ENCODE measurements at places on chromosomes 2 and 18. TPM values are rescaled to one million over a fixed set of nuclear protein-coding genes. Genes with fewer than 3 reads are reported as not detected.

Gene GPR55
- total RNA-seq: 11.6 TPM

DNA sequence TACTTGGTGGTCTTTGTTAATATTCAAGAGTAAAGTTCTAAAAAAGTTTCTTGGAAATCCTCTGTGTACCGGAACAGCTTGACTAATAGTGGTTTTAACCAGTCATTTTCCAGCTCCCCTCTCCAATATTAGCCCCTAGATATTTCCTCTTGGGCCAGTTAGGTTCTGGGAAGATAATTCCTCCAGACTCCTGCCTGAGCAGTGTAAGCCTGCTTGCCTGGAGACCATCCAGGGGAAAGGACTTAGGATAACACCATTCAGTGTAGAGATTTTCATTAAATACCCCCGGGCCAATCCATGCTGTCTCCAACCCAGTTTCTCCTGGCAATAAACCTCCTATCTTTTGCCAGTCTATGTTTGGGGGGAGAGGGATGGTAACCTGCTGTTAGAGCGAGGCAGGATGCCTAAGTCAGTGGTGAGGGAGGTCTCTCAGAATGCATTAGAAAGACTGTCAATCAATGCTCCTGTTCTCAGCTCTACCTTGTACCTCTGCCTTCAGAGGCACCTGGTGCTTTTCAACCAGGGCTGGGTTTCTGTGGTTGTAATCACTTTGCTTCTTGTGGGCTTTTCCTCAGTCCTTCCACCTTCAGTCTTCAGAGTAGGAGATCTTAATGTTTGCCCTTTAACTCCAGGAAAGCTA is 186.4 kb downstream of the RNF152 start:
- H3K4me3 ChIP-seq: no peak overlapping the region
- no peak for DNase-seq
- H3K27ac ChIP-seq: no peak overlapping the region

- peaks cover 43% of the 10 kb centered on the region for H3K4me1 ChIP-seq
- H3K4me3 ChIP-seq: peak overlapping the region; percentile 32
- peak overlapping the region; percentile 95 for H3K27ac ChIP-seq
- peak; percentile 92 for DNase-seq
- no peaks in the 10 kb centered on the region for H3K27me3 ChIP-seq
Measured at GRCh38 chr2:86785456-86785855, 5.3 kb downstream of the CD8A start.

- no peaks in the 10 kb centered on the region for H3K4me1 ChIP-seq
- H3K27me3 ChIP-seq: no peaks in the 10 kb centered on the region
Measured at GRCh38 chr2:233464056-233464455, 102.5 kb downstream of the USP40 start.

DNA sequence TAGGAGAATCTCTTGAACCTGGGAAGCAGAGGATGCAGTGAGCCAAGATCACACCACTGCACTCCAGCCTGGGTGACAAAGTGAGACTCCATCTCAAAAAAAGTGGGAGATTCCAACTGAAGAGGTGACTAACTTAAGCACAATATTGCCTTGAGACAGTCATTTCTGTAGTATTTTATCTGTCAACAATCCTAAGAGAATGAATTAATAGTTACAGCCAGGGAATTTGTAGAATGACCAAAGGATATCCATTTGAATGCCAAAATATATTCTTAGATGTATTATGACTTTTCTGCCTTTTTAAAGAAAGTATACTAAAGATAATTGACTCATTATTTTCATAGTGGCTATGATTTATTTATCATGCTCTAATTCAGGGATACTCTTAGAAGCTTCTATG is 40.7 kb upstream of the CCDC150 start:
- no peak for DNase-seq
- H3K27me3 ChIP-seq: peaks cover 5% of the 10 kb centered on the region
- H3K4me3 ChIP-seq: no peak overlapping the region
- no peaks in the 10 kb centered on the region for H3K36me3 ChIP-seq

- DNase-seq: no peak
- no peaks in the 10 kb centered on the region for H3K4me1 ChIP-seq
- no peak overlapping the region for H3K4me3 ChIP-seq
- H3K27me3 ChIP-seq: no peaks in the 10 kb centered on the region
Measured at GRCh38 chr18:25281556-25281955, 70.4 kb downstream of the ZNF521 start.

GRCh38 chr2:71592181-71592711 is 138.9 kb downstream of the DYSF start:
- no peaks in the 10 kb centered on the region for H3K36me3 ChIP-seq
- H3K4me1 ChIP-seq: no peaks in the 10 kb centered on the region
- H3K27ac ChIP-seq: no peak overlapping the region
- H3K27me3 ChIP-seq: no peaks in the 10 kb centered on the region
- no peak for DNase-seq
- no peak overlapping the region for H3K4me3 ChIP-seq

DNA sequence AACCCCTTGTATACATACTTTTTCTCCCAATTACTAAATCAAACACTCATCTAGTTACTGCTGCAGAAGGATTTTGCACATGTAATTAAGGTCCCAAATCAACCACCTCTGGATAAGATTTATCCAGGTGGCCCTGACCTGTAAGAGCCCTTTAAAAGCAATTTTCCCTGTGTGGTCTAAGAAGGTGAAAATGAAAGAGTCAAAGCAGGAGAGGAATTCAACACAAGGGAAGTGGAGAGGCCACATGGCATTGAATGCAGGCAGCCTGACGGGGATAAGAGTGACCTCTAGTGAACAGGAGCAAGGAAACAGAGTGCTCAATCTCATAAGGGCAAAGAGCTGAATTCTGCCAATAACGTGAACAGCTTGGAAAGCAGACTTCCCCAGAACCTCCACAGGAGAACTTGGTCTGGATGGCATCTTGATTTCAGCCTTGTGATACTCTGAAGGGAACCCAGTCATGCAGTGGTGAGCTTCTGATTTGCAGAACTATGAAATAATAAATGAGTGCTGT is 27.2 kb downstream of the PPP3R1 start:
- no peaks in the 10 kb centered on the region for H3K36me3 ChIP-seq
- peaks cover 49% of the 10 kb centered on the region for H3K4me1 ChIP-seq
- no peaks in the 10 kb centered on the region for H3K27me3 ChIP-seq
- H3K27ac ChIP-seq: no peak overlapping the region
